Activated CD4-positive, alpha-beta T cell treated with anti-CD3 and anti-CD28 coated beads for 1 hour (primary cell): ENCODE measurements at places on chromosomes 13 and 19.

- no peak for DNase-seq
Measured at GRCh38 chr13:23842406-23842805, 46.8 kb downstream of the MIPEP start.

GRCh38 chr13:45702088-45702487 lies at the start of gene CBY2:
TSS of gene CBY2 (plus strand) at chr13:45702320. CDS start at chr13:45702391, 71 bp downstream.
- DNase-seq, result no peak

GRCh38 chr13:72141855-72142519 lies 275.0 kb upstream of the DACH1 start:
- no peak for DNase-seq

- no peak for DNase-seq
Measured at GRCh38 chr19:4446704-4447200, 10.8 kb downstream of the UBXN6 start.

DNA sequence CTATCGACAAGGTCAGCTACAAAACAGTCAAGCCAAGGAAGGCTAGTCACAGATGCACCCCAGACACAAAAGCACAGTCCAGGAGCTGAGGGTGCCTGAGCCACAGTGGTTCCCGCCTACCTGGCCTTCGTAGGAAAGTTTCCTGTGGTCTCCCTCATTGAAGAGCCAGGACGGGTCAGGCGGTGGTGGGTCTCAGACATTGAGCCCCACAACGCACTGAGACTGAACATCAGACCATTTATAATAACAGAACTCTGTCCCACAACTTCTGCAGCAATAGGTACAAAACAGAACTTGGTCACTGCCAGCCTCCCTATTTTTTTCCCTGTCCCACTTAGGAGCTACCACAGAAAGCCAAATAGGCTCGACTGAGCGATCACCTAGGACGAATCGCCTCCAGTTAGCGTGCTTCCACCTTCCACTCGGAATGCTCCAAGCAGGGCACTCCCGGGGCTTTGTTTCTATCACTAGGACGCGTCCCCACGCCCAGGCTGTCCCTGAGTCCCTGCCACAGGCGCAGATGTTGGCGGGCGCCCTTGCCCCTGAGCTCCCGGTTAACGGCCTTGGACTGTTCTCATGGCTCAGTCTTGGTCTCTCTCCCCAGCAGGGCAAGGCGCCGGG lies 640 bp upstream of the ZNF544 start:
- DNase-seq, result no peak

DNA sequence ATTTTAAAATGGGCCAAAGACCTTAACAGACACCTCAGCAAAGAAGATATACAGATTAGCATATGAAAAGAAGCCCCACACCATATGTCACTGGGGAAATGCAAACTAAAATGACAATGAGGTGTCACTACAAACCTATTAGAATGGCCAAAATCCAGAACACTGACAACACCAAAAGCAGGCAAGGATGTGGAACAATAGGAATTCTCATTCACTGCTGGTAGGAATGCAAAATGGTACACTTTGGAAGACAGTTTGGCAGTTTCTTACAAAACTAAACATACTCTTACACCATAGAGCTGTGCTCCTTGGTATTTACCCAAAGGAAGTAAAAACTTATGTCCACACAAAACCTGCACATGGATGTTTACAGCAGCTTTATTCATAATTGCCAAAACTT lies 23.1 kb downstream of the ELF1 start:
- no peak for DNase-seq

DNA sequence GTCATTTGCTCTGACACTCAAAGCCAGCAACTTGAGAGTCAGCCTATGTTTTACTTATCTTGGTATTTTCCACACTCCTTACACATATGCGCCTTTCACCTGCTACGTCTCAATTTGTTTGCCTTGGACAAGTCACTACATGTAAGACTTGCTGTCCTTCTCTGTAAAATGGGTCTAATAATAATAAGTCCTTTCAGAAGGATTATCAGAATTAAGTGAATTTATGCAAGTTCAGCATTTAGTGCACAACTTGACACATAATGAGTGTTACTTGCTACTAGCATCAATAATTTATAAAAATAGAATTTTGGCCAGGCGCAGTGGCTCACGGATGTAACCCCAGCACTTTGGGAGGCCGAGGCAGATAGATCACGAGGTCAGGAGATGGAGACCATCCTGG lies 71.1 kb upstream of the UBL3 start:
- DNase-seq, result no peak

GRCh38 chr13:77548095-77548494 lies 12.6 kb downstream of the SCEL start:
- no peak for DNase-seq

- DNase-seq, result no peak
Measured at GRCh38 chr13:52348071-52348470, 57.9 kb downstream of the THSD1 start.

DNA sequence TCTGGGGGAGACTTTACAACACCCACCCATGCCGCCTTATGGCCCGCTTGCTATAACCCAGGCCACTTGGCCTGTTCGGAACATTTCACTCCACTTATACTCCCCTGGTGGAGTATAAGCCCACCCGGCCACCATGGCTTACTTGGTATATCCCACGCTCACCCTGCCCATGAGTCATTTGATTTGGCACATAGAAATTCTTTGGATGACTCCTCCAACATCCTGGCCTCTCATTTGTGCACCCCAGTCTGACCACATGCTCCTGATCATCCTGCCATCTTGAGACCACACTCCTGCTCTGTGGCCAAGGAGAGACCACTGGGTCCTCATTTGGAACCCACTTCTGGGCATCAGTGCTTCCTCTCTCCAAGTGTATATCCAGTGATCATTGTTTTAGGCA lies 5.2 kb downstream of the SPACA6 start:
- DNase-seq, result no peak

GRCh38 chr19:45355910-45356309 lies 14.5 kb downstream of the ERCC2 start:
- no peak for DNase-seq

DNA sequence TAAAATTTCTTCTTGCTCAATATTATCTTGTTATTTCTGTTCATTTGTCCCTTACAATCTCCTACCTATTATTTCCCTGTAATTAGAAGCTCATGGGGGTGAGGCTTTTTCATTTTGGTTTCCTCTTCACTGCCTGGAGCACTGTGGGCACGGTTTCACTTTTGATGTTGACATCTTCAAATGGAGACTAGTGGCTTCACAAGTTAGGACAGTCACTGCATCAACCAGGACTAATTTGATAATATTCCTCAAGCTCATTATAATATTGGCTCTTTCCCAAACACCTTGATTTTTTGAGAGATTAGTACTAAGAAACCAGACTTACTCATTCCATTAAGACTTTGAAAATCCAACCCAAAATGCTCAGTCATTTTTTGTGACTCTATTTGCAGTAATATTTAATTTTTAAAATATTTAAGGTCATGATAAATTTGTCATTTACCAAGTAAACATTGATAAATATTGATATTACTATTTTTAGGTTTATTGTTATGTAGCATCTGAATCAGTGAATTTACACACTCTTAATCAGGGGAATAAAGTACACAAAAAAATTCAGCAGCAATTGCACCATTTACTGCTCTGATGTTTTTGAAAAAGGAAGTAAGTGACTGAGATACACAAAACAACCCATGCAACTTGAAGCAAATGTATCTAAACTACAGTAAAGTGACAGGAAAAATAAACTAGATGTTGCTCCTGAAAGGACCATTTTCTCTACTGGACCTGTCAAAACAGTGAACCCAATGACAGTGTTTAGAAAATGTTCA lies 28.8 kb upstream of the RCBTB2 start:
- no peak for DNase-seq

DNA sequence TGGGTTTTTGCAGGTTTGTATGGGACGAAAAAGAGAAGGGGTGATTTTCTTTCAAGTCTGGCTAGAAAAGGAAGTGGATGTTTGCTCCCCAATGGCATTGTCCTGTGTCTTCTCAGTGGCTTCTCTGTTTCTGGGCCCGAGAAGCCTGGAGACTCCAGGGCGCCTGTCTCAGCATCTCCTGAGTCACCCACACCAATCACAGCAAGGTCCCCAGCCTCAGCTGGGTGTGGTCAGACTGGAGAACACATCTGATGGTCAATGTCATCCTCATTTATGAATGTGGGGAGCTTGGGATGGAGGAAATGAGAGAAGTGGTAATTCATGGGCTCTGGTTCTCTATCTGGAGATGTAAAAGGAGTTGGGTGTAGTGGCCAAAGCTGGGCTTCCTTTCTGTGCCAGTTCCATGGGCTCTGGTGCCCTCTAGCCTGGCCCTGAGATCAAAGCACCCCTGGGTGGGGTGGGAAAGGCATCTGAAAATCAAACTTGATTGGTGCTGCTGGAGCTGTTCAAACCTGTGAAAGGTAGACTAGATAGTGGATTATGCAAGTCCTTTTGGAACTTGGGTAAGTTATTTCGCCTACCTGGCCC lies 13.4 kb downstream of the RASL11A start:
- DNase-seq, result no peak

DNA sequence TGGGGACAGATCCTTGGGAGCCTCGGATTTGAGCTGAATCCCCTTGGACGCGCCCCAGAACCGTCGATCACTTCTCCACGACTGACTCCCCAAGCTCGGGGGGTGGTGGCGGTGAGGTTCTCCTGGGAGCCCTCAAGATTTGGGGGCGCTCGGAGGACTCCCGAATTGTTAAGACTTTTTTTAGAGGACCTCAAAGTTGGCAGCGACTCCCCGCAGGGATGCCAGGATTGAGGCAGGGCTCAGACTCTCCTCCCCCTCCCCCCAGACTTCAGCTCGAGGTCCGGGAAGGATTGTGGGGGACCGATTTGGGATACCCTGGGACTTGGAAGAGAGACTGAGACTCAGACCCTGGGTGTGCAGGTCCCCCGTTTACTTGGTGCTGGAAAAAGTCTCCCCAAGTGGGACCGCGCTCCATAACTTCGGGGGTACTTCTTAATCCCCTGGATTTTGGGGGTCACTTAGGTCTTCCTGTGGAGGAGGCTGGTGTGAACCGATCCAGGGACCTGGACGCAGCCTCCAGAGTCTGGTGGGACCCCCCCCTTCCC lies 665 bp downstream of the VASP start:
- DNase-seq, result no peak

- DNase-seq, result no peak
Measured at GRCh38 chr13:100473087-100473486, 115.5 kb downstream of the GGACT start.

GRCh38 chr19:50549927-50550593 lies 18.2 kb downstream of the LRRC4B start:
- DNase-seq, result no peak
